Stimulated activated CD8-positive, alpha-beta memory T cell treated with anti-CD3 and anti-CD28 coated beads, Interleukin-4, amount 100 ng/mL, for 4 hours (primary cell): ENCODE measurements at places on chromosomes 11 and 22.

DNA sequence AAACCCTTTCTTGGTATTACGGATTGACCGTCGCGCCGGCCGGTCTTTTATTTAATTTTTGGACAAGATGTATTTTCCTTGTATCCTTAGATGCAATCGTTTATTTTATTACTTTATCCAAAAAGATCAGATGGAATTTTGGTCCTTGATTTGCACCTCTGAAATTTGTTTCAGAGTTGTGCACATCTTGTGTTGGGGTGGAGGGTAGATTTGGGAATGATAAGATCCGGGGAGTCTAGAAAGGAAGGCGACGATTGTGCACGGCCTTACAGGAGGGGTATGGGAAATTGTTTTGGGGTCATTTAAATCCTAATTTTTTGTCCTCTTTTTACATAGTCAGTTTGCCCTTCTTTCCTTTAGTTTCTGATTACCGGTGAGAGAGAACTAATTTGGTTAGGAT, 1.4 kb downstream of the KDM2A start:
- no peak for DNase-seq

GRCh38 chr22:29457730-29458129, 19.3 kb downstream of the RFPL1 start:
- DNase-seq = no peak

DNA sequence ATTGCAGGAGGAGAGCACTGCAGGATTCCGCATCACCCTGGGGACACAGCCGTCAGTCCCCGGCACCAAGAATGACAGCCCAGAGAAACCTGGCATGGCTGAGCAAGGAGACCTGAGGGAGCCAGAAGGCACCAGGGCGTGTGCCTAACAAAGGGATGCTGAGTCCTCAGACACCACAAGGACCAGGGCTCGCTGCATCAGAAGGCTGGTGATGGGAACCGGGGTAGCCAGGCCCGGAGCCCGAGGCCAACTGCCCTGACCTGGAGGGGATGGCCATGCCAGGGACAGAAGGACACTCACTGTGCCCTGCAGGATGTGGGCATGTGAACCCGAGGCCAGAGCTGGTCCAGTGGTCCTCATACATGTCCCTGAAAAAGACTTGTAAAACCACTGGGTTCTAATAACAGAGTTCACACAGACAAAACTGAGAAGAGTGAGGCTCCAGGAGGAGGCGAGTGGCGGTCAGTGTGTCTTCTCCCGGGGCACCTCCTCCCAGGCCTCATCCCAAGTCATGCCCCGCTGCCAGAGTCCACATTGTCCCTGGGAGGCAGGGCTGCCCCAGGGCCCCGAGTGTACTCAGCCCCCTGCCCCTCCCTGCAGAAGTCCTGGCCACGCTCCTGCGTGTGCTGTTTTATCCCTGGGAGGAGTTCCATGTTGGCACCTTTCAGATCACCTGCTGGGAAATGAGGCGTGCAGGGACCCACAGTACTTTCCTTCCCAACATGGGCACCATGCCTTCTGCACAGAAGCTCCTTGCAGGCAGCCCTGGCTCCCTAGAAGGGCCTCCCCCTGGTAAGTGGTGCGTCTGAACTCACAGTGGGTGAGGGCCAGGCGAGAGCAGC, 42.5 kb downstream of the TBX1 start:
- DNase-seq = no peak

DNA sequence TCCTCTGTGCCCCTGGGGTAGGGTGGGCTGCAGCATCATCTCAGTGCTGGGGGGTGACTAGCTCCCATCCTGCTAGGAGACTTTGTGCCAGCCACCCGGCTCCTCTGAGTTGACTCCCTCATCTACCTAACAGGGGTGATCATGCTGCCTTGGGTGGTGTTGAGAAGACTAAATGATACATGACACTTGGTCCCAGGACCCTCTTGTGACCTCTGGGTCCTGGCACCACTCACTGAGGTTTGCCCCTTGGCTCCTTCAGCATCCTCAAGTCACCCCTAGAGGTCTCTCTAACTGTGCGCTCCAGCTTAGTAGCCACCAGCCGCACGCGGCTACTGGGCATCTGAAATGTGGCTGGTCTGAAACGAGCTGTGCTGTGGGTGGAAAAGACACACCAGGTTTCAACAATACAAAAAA, 72.1 kb downstream of the LRRC32 start:
- no peak for DNase-seq

DNA sequence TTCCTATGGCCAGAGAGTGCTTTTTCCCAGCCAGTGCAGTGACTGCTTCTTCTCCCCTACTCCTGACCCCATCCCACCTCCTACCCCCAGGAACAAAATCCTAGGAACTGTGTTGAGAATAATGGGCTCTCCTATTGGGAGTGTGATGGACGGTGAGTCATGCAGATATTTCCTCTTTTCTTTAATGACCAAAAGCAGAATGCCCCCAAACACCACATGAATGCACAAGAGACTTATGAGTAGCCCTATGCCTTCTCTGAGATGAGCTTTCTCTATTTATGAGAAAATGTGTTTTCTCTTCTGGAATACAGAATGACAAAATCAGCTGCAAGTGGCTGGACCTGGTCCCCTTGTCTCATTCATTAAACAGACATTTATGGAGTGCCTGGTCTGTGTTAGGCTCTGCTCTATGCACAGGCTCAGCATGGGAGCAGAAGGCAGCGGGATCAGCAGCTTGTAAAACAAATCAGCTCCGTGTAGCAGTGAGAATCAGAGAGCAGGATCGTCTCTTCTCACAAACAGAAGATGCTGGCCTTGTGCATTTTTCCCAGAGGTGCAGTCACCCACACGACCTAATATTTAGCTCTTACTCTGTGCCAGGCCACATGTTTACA, 47.5 kb upstream of the GALNT18 start:
- no peak for DNase-seq

GRCh38 chr11:26976389-26976788, 17.5 kb upstream of the FIBIN start:
- no peak for DNase-seq

GRCh38 chr11:71076525-71077304, 175.7 kb downstream of the SHANK2 start:
- DNase-seq = no peak

DNA sequence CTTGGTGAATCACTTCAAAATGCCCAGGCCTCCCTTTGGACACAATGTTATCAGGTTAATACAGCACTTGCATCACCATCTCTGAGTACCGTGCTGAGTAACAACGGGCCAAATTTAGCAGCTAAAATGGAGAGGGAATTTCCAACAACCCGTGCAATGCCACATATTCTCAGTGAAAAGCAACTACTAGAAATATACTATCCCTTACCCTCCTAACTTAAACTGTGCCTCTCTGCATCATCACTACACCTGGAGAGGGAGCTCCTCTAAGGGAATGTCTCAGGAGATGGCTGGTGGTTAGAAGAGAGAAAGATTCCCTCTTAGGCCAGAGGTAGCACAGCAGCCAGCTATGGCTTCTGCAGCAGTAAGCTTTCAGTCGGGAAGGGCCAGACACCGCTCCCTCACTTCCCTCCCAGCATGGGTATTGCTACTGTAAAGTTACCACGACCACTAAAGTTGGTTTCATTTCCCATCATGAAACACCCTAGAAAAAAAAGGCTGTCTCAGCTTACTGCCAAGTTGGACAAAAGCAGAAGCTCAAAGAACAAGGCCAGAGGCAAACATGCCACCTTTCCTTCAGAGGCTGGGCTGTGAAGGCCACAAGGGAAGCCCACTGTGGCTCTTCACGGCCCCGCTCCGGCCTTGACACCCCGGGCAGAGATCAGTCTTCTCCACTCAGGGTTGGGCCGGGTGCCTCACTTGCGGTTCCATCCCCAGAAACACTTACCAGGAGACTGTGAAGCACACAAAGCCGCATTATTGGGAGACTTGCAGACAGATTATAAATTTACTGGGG, 3.9 kb downstream of the MAML2 start:
- DNase-seq = no peak

DNA sequence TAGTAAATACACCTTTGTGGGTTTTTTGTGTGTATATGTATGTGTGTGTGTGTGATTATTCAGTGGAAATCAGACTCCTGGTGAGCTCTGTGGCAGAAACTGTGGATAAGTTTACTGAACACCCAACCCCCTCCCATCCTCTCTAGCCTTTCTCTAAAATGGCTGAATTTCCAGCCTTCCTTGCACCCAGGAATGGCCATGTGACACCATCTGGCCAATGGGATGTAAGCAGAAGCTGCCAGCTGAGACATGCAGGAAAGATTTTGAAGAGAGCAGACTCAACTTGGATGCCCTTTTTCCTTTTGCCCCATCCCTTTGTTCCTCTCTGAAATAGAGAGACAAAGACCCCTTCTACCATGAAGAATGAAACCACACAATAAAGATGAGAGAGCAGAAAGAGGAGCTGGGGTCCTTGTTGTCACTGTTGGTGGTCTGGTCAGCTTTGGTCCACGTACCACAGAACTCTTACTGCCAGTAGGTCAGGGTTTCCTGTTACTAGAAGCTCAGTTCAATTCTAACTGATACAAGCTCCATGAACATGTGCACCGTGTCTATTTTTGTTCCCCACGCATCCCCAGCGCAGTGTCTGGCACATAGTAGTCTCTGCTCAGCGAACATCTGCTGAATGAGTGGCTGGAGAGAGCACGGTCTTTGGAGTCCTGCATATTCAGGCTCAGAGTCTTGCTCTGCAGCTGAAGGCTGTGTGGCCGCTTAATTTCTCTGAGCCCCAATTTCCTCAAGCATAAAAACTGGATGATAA, 57.5 kb downstream of the SEZ6L start:
- DNase-seq = no peak

GRCh38 chr11:133501643-133502539, 30.4 kb downstream of the OPCML start:
- DNase-seq = no peak

DNA sequence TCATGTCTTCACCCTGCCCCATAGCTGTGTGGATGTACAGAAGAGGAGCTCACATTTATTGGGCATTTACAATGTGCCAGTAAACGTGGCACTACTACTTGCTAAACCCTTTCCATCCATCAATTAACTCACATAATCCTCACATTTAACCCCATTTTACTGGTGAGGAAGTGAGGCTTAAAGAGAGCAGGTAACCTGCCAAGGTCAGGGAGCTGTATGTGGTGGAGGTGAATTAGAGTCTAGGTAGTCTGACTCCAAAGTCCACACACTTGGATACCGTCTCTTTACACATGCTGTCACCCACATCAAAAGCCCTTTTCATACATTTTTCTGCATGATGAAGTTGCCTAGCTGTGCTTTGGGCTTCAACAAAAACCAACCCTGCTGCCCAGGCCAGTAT, 10.8 kb downstream of the PLEKHA7 start:
- DNase-seq = no peak

- no peak for DNase-seq
Measured at GRCh38 chr22:43542681-43543521, 131.1 kb downstream of the MPPED1 start.

DNA sequence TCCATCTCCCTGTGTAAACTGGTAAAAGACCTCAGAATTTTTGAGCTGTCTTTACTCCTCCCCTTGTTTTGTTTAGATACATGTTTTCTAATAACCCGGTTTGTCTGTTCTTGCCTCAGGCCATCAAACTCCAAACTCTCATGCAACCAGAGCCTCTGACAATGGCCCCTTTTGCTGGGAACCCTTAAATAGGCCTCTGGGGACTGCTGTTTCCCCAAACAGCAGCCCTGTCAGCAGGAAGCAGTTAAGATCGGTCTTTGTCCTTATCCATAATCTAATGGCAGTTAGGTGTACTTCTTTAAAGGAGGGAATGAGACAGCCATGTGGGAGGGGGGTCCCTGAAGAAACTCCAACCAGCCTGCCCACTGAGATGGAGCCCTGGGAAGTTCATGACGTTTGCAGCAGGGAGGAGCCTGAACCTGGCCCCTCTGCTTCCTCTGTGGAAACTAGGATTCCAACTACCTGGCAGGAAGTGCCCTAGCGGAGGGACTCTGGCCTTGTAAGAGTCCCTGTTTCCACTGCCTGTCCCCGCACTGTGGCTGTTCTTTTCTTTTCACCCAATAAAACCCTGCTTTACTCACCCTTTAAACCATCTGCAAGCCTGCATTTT, 1354.4 kb downstream of the LRRC4C start:
- DNase-seq = no peak

GRCh38 chr11:43585877-43586608, 94.5 kb upstream of the HSD17B12 start:
- no peak for DNase-seq

GRCh38 chr11:79087238-79087960, 353.4 kb downstream of the TENM4 start:
- no peak for DNase-seq

DNA sequence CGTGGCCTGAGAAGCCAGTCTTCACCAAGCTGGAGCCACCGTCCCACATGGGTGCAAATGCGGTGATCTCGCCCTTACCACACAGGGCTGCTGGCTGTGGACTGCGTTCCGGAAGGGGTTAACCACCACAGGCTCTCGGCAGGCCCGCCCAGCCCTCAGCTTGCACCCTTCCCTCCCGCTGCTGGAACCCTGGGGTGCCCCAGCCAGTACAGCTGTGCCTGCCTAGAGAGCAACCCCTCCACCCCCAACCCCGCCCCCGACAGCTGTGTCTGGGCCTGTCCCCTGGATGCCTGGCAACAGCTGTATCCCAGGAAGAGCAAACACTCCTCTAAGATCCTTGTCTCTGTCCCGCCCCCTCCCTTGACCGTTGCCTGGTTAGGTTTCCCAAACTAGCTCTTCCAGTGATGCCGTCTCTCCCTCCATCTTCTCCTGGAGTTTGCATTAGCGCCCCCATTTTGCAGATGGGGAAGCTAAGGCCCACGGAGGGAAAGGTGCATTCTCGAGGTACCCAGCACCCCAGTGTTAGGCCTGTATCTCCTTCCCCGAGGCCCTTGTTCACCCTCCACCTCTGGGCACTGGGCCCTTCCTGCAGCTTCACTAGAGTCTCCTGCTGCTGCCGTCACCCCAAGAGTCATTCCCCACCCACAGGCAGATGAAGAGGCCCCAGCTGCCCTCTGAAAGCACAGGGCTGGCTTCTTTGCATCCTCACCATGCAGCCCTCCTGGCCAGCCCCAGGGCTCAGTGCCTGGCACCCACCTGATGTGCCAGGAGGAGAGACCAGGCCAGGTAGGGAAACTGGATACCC, 12.6 kb upstream of the COX8A start:
- DNase-seq = no peak

- DNase-seq = peak; percentile 16
Measured at GRCh38 chr22:45064313-45065278, 54.8 kb upstream of the PHF21B start.

- DNase-seq = no peak
Measured at GRCh38 chr22:48650323-48651035, 1177.2 kb downstream of the BRD1 start.

DNA sequence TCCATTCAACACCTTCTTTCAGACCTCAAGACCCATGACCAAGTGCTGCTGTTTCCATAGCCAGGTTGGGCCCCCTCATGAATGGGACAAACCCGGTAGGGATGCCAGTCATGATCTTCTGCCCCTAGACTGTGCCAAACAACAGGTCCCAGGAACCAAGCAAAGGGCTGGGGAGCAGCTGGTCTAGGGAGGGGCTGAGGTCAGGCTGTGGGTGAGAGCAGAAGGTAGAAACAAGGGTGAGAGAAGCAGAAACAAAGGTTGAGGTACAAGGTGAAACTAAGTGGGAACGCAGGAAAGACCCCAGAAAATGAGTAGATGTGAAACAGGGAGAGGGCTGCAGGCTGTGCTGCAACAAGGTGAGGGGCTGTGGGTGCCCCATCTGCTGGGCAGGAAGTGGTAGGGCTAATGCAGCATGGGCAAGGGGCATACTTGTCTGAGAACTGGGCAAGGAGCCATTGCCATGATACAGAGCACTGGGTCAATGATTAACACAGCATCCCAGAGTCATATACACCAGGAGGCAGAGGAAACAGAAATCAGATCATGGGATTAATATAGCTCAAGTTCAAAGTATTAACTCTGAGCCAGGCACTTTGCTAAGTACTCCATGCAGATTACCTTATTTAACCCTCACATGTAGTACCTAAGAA, 45.9 kb downstream of the SLC1A2 start:
- DNase-seq = no peak
